ENCODE measurements at places on chromosomes 5 and 9.

GRCh38 chr9:4065054-4065453 lies 234.8 kb downstream of the GLIS3 start:
- DNase-seq = no peak

DNA sequence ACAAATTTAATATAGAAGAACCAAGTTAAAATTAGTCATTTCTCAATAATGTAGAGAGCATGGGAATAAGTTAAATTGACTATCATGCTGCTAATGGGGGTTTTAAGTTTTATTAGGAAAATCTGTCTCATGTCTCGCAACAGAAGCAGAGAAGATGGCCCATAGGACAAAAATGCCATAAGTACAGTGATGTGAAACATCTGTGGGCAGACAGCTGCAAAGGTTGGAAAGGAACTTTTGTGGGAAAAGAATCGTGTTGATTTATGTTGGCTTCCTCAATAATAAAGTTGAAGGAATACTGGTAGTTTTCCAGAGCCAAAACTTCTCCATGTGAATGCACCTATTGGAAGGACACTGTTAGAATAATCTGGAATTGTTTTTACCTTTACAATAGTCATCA lies 44.8 kb downstream of the VCAN start:
- DNase-seq = no peak

GRCh38 chr5:155711882-155712281 lies 615.1 kb upstream of the SGCD start:
- no peak for DNase-seq

DNA sequence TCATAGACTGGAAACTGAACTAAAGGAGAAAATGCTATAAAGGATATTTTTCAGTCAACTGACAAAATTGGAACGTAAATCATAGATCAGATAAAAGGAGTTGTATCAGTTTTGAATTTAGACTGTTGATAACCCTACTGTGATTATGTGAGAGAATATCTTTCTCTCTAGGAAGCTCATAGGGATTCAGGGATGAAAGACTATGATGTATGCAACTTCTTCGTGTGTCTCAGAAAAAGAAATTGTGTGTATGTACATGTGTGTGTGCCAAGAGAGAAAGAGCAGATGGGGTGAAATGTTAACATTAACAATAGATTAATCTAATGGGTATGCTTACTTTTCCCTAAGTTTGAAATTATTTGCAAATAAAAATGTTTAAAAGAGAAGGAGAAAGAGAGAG lies 30.7 kb upstream of the C5orf58 start:
- no peak for DNase-seq

DNA sequence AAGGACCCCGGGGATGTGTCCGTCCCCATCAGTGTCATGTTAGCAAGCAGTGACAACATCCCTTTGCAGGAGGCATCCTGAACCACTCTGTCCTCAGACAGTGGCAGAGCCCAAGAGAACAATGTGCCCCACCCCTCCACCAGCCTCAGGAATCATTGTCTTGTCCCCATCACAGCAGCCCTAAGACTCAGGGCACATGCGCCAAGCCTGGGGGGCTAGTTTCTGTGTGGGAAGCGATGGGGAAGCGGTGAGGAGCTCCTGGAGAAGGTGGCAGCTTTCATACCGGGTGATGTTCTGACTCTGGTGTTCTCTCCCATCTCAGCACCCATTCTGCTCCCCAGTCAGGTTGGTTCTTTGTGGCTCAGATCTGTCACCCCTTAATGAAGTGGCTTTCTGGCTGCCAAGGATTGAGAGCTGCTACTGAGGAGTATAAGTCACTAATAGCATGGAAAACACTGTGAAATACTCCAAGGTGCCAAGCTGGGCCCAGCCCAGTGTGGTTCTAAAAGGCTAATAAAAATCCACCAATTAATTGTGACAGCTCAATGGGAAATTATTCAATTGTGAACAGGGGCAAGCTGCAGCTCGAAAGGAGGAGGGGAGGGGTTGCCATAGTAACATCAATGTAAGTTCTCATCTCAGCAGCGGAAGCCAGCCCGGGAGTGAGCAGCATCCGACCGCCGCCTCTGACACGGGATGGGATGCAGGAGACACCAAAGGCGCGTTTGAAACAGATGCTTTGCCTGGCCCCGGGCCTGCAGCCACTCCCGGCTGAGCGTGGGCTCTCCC lies 4.7 kb downstream of the QRFP start:
- DNase-seq = no peak

DNA sequence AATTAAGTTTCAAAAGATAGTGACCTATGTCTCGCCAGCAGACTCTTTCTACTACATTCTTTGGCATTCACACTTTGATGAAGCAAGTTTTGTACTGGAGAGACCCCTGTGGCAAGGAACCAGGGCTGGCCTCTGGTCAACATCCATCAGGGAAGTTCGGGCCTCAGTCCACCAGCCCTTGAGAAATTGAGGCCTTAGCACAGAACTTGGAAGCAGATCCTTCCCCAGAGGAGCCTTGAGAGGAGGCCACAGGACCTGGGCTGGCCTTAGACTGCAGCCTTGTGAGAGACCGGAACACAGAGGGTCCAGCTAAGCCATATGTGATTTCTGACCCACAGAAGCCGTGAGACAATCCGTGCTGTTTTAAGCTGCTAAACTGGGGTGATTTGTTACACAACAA lies 317.9 kb downstream of the ZSWIM6 start:
- DNase-seq = no peak

DNA sequence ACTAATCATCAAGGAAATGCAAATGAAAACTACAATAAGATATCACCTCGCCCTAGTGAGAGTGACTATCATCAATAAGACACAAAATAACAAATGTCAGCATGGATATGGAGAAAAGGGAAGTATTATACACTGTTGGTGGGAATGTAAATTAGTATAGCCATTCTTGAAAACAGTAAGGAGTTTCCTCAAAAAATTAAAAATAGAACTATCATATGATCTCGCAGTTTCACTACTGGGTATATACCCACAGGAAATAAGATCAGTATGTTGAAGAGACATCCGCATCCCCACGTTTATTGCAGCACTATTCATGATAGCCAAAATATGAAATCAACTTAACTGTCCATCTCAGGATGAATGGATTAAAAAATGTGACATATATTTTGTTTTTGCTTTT lies 31.6 kb upstream of the STK32A start:
- DNase-seq = no peak

DNA sequence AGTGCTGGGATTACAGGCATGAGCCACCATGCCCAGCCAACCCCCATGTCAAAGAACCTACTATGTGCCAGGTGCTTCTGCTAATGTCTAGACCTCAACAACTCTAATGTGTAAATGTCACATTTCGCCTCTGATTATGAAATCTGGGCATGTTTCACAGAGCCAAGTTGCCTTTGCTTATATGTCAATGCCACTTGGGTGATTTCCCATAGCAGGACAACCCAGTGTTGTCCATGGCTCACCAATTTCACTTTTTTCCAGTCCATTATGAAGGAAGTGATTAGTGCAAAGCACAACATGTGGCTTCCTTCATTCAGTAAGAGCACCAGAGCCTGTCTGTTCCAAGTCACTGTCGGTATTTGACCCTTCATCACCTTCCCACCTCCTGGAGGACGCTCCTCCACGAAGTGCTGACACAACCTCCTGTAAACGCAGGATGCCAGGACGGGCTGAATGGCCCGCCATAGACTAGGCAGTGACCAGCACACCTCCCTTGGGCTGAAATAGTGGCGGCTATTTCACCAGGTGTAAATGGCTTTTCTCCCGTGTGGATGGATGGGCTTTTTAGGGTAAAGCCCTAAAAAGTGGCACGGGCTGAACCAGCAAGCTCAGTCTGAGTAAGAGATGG lies 962 bp upstream of the PKN3 start:
- no peak for DNase-seq

DNA sequence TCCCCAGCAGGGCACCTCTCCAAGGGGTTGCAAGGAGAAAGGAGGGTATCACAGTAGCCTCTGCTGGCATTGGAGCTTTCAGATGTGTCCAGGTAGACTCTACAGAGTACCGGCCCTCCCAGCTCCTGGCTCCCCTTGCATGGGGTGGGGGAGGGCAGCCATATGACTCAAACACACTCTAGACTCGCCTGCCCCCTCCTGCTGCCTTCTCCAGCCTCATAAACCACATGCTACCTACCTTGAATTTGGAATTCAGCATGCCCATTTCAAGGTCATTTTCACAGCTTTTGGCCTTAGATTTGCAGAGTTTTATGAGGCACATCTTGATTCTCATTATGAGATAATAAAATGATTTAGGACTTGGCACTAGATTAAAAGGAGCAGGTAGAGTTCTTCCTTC lies 32.8 kb upstream of the SMIM32 start:
- no peak for DNase-seq

DNA sequence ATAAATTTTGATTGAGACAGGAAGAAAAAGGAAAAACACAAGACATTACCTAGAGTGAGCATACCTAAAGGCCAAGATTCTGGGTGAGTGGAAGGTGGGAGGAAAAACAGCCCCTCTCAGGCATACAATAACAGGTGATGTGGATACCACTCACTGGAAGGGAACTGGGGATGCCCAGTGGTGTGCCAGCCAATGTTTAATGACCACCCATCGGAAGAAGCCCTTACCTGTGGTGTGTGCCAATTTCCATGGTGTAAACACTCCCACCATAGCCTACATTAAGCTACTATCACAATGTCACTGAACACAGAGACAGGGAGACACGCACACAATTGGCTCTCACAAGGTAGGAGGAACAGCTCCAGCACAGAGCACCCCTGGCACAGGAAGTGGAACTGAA lies 63.5 kb downstream of the SEMA5A start:
- DNase-seq = no peak

- peak; percentile 84 for DNase-seq
Measured at GRCh38 chr9:133112663-133113026, 8.4 kb downstream of the RALGDS start.

GRCh38 chr9:4277531-4277991 lies 22.3 kb downstream of the GLIS3 start:
- DNase-seq = no peak

- no peak for DNase-seq
Measured at GRCh38 chr5:107665036-107665570, 5.6 kb downstream of the EFNA5 start.

DNA sequence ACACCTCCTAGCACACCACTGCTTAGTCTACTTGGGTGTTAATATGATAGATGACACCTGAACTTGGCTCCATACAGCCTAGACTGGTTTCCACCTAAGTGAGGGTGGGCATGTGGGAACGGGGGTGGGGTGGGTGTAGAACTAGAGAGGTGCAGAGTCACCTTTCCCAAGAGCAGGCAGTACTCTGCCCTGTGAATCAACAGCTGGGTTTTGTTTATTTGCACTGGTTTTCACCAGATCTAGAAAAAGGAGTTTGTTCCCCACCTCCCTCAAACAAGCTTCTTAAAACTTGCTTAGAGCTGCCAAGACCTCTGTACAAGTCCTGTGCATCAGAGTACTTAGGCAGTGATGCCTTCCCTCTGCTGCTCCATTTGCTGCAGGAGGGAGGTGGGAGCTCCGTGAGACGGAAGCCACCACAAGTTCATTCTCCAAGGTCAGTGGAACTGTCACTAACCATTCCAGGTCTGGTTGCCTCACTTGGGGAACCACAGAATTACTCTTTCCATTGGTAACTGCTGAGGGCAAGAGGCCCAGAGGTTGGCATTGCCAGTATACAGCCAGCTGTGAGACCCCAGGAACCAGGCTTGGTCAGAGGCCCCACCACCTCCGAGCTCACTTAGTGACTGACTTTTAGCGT lies 163.5 kb downstream of the NR3C1 start:
- no peak for DNase-seq

- no peak for DNase-seq
Measured at GRCh38 chr9:15873573-15874177, 320.8 kb downstream of the CCDC171 start.

- DNase-seq = no peak
Measured at GRCh38 chr9:135619599-135619886, 19.8 kb downstream of the GLT6D1 start.

DNA sequence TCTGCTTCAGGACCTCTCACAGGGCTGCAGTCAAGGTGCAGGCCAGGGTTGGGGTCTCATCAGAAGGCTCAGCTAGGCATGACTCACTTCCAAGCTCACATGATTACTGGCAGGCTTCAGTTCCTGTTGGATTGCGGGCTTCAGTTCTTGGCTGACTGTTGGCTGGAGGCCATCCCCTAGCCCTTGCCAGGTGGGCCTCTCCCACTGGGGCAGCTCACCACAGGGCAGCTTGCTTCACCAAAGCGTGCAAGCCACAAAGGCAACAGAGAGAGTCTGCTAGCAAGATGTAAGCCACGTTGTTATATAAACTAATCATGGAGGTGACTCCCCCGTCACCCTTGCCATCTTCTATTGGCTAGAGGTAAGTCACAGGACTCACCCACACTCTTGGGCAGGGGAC lies 14.4 kb downstream of the CPLX2 start:
- no peak for DNase-seq

- no peak for DNase-seq
Measured at GRCh38 chr5:170746075-170746960, 37.2 kb upstream of the GABRP start.

- no peak for DNase-seq
Measured at GRCh38 chr5:65086234-65086890, 317.6 kb downstream of the CWC27 start.

DNA sequence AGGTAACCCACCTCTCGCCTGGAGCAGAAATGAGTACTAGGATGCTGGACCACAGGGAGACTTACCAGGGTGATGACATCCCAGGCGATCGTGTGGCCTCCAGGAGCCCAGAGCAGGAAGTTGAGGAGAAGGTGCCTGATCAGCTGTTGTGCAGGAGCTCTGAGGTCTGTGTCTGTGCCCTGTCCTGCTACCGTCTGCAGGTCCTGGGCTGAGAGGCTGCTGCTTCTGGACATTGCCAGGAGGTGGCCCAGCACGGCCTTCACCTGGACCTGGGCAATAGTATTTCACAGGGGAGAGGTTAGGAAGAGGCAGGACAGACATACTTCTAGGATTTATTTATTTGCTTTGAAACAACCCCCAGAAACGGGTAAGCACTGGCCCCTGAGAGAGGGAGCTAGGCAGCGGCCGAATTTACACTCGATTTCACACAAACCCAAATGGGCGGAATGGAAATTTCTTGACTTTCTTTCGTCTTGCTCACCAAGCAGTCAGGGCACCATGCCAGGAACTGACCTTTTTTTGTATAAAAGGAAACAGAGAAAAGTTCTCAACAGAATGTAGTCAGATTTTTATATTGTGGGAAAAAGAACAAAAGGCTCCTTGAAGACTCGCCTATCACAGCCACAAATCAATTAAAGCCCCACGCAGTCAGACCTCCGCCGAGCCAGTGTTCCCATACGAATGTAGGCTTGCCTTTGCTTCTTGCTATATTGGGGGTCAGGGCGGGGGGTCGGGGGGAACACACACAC lies 210.3 kb downstream of the FANCC start:
- no peak for DNase-seq

- DNase-seq = no peak
Measured at GRCh38 chr5:16568875-16569580, 47.8 kb downstream of the RETREG1 start.

- DNase-seq = no peak
Measured at GRCh38 chr5:145295236-145295835, 539.8 kb downstream of the PRELID2 start.

DNA sequence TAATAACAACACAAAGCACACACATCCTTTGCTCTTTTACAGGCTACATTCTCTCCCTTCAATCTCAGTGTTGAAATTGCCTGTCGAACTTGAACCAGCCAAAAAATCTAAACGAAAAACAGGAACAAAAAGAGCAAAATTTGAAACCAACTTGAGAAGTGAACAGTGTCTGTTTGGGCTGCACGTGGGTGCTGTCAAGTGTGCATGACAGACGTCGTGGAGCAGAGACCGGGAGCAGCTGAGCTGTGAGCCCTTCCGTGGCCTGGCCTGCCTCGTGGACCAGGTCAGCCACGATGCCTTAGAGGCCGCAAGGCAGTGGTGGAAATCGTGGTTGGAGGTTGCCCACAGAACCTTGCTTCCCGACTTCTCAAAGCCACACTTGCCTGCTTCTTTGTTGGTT lies 34.8 kb upstream of the DENND1A start:
- DNase-seq = no peak

GRCh38 chr9:92740446-92740961 lies 24.1 kb downstream of the BICD2 start:
- DNase-seq = no peak
